Astrocyte of the hippocampus (primary cell): ENCODE measurements at places on chromosomes 7 and 10.

- DNase-seq: peak; percentile 37
These were observed 127.5 kb downstream of the ABCA13 start for GRCh38 chr7:48298779-48299178.

- no peak for DNase-seq
These were observed 153.8 kb downstream of the PRKCQ start for GRCh38 chr10:6426317-6426716.

DNA sequence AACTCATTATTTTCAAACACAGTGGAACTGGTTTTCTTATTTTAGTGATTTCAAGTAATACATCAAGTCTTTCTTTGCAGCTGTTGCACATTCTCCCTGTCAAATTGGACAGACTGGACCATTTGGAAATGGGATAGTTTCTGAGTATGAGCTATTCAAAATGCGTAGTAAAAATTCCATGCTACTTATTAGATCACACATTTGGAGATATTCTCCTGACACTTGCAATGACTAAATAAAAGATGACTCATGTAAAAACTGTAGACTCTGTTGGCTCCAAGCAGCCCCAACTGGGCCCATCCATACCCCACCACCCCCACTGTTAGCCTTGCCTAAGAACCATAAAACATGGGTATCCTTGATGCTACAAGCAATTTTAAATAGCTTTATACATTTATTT lies 25.9 kb upstream of the BICC1 start:
- no peak for DNase-seq

DNA sequence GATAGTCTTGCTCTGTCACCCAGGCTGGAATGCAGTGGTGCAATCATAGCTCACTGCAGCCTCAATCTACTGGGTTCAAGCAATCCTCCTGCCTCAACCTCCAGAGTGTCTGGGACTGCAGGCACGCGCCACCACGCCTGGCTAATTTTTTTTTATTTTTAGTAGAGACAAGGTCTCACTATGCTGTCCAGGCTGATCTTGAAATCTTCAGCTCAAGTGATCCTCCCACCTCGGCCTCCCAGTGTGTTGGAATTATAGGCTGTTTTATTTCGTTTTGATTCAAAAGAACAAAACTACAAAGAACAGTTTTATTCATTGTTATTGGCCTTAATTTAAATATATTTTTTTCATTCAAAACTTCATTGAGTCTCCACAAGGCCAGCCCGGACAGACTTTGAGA lies 109.8 kb upstream of the NFE2L3 start:
- no peak for DNase-seq

GRCh38 chr10:86699541-86699940 lies 31.2 kb downstream of the LDB3 start:
- DNase-seq: no peak

- no peak for DNase-seq
These were observed 39.9 kb downstream of the PHYHIPL start for GRCh38 chr10:59216178-59216869.

DNA sequence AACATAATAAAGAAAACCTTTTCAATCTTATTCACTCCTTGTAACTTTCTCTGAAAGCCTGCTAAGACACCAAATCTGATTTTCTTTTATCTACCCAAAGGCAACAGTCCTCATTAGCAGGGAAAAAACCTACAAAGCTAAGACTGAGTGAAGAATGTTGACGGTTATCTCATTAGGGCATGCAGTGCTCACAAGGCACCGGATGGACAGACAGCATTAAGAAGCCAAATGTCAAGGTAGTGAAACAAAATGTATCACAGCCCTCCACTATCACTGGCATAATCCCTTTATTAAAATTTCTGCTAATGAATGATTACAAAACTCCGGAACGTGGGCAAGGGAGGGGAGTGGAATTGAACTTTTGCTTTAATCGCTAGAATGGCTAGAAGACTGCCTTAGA lies 442.8 kb downstream of the NEBL start:
- DNase-seq: no peak

GRCh38 chr7:138842111-138842510 lies 44.1 kb upstream of the ATP6V0A4 start:
- DNase-seq: peak; percentile 87

GRCh38 chr7:30980751-30981150 lies 17.0 kb downstream of the GHRHR start:
- no peak for DNase-seq

DNA sequence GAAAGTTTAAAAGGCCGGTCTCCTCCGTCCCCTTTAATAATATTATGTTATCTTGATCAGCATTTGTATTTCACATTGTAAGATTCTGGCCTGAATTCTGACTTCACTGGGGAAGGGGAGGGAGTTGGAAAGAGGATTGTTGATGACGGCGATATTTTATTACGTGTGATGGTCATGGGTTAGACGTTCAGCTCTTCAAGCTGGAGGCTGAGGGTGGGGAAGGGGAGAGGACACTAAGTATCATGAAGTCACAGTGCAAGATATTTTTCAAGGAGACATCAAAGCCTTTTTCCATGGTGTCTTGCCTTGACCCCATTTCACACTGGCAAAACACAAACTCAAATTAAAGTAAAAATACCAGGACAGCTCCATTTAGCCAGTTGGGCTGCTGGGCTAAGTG lies 126.7 kb downstream of the WDR11 start:
- no peak for DNase-seq

DNA sequence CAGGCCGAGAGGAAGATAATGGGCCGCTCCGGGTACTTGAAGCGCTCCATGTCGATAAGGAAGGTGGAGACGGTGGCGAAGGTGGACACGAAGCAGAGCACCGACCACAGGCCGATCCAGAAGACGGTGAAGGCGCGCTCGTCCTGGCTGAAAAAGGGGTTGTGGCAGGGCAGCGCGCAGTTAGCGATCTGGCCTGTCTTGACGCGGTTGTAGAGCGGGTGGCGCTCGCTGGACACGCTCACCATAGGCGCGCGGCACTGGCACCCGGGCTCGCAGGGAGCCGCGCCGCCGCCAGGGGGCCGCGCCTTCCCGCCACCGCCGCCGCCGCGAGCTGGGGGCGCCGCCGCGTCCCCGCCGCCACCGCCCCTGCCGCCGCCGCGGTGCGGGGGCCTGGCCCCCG lies 1.6 kb downstream of the FZD8 start:
- DNase-seq: peak; percentile 89

GRCh38 chr10:46019177-46019528 lies 11.3 kb downstream of the NCOA4 start:
- no peak for DNase-seq

DNA sequence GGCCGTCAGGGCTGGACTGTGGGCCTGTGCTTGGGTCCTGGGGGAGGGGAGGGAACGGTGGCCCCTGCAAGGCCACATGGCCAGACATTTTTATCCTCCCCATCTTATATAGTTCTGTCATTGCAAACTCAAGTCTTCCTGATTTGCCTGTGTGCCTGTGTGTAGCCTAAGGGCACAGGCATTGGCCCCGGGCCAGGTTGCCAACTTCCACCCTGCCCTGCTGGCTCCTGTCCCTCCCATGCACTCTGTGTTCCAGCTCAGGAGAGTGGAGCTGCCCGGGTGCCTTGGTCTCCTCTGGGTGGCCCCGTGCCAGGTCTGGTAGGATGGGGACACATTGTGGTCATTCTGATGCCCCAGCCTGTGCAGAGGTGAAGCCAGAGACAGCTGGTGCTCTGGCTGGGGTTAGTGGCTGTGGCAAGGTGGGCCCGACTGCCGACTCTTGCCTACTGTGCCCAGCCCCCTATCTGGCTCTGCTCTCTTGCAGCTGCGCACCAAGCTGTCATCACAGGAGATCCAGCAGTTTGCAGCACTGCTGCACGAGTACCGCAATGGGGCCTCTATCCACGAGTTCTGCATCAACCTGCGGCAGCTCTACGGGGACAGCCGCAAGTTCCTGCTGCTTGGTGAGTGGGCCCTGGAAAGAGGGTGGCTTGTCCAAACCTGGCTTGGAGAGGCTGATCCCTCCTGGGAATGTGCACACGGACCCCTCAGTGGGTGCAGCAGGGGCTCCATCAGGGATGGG lies 14.8 kb downstream of the NACAD start:
- no peak for DNase-seq

DNA sequence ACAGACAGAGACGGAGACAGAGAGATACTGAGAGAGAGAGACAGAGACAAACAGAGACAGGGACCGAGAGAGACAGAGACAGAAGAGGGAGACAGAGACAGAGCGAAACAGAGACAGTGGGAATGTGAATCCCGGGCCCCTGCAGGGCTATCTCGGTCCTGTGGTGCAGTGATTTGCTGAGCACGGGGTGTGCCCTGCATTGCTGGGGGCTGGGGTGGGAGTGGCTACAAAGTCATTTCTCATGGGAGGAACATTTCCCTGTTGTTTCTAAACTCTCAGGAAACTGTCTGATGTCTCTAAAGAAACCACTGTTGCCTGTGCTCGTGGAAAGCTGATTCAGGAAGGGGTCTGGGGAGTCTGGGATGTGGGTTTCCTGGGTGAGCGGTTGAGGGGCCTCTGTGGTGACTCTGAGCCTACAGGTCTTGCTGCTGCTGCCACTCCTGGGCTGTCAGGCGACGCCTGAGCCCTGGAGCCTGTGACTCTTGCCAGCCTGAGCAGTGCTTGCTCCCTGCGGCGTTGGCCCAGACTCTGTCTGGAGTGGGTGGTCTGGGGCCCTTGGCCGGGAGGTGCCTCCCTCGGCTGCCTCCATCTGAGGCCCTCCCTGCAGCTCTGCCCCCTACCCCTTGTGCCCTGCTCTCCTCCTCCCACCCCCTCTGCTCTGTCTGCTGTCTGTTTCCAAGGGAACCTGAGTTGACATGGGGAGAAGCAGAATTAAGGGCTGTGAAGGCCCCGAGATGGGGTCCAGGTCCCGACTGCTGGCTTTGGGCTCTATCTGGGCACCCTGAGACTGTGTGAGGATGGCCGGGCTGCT lies 292.0 kb downstream of the WDR37 start:
- DNase-seq: no peak

DNA sequence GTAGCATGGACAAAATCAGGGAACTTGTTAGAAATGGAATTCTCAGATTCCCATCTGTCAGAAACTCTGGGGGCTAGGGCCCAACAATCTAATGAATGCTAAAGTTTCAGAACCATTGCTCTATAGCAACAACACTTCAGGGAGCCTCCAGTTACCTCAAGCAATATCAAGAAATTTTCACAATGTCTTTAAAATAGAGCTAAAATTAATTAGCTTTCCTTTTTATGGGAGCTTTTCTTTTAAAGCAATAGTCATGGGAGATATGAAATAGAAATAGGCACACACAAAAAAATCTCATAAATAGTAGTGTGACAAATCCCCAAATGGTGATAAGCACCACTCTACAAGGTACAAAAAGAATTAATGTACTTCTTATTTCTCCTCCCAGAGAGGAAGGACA lies 80.9 kb downstream of the AASS start:
- no peak for DNase-seq

DNA sequence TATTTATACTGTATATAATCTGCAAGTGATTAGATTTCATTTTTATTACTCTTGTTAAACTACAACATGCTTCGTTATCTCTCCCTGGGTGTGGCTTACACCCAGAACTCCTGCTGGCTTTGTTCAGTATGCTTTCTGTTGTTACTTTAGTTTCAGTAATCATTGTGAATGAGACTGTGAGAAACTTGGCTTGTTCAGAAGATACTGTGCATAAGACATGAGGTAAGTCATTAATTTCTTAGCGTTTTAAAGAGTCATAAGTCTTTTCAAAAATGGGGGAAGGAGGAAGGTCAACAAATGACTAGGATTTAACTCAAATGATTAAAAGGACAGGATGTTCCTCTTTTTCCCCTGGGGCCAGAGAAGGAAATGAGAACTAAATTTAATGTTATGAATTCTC lies 11.6 kb upstream of the ADD3 start:
- no peak for DNase-seq

DNA sequence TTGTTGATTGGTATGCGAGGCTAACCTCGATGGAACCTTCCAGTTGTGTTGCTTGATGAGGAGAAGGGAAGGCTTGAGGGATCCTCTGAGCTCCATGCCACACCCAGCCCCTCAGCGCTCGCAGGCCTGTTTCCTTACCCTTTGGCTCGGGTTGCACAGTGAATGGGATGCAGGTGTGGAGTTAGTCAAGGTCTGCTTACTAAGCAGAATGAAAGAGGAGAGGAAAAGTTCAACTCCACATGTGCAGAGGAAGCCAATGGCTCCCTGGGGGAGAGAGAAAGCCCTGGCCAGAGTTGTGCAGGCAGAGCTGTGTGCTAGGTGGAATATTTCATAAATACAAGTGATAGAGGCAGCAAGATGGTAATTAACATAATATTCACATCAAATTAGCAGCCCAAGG lies 85.5 kb downstream of the JCAD start:
- DNase-seq: no peak

DNA sequence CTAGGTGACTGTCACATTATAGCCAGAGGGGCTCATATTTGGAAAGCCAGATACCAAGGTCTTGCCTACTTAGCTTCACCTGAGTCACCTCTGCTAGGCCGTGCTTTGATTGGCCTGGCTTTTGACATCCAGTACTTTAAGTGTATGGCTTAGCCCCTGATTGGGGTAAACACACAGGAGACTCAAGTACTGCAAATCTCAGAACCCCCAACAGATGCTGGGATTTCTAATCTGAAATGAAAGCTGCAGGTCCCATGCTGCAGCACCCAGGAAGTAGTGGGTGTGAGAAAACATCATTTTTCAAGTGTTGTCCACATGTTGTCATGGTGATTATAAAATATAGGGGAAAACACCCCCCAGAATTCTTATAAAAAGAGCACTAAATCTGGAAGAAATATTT lies 76.2 kb downstream of the WIPF3 start:
- no peak for DNase-seq

DNA sequence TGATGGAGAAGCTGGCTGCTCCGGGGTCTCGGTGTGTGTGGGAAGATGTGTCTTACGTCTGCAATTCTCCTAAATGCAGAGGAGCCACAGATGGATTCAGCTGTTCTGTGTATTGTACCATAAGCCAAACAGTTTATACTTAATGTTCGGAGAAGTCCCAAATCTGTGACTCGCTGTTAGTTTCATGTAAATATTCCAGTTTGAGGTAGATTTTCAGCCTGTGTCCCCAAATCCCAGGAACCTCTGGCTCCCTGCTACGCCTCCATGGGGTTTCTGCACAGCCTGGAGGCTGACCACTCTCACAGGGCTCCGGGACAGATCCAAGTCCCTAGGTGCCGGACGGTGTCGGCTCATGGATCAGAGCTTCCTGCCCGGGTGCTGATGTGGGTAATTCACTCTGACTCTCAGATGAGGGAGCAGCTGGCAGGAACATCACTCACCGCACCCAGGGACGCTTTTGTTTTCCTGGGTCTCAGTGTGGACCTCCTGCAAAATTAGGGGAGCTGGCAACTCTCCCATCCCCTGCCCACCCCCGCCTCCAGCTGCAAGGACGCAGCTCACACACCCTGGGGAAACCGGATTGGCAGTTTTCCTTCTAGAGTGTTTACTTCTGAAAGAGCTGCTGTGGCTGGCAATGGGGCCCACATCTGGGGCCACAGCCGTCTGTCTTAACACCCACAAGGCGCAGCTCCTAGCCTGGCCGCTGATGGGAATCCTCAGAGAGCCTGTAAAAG lies 421.1 kb upstream of the FOXK1 start:
- DNase-seq: no peak
